Fibroblast of pulmonary artery (primary cell): ENCODE measurements at places on chromosomes 11 and 22.
A peak's percentile ranks its signal among the peaks of the same experiment; 100 is the strongest.

- DNase-seq, result no peak
These were observed 53.7 kb downstream of the GALNT18 start for GRCh38 chr11:11567936-11568650.

GRCh38 chr11:109378034-109378433 lies 44.0 kb upstream of the C11orf87 start:
- DNase-seq, result peak; percentile 2

DNA sequence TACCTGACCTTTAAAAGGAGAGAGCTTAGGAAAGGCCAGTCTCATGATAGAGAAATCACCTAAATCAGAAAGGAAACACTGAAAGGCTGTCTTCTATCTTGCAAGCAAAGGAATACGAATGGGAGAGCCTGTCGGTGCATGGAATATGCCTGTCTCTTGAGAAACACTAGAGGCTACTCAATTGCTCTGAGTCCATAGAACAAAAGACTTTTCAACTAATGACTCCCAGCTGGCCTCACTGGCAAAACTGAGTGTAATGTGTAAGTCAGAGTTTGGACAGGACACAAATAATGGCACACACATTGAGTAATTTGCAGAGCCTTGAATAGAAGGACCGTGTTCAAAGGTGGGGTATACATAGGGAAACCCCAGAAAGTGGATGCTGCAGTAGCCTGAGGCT lies 171.0 kb upstream of the ARHGAP20 start:
- peak; percentile 48 for DNase-seq

- DNase-seq, result no peak
These were observed 25.2 kb downstream of the RAB39A start for GRCh38 chr11:107953446-107953845.

DNA sequence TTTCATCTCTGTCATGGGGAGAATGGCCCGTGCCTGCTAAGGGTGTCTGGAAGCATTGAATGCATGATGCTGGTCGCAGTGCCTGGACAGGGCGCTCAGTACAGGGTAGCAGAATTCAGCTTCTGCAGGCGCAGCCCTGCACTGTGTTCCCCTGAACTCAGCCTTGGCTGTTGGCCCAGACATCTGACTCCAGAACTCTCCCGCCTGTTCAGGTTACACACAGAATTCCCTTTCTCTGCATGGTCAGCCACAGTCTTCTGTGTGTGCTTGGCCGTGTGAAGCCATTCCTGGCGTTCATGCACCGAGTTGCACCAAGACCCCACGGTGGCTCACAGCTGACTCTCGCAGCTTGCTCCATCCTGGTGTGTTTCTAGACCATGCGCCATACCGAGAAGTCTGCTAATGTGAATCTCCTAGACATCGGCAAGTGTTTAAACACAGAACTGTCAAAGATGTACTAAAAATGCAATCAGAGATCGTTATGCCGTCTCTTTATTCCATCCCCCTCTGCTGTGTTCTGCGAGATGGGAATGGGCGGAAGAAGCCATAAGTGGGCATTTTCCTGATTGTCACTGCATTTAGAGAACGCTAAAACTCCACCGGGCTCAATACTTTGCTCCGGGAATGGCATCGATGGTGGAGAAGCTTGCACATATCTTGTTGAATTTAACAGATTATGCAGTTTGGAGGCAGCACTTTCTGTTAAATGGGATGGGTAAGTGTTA lies 55.6 kb downstream of the MPPED1 start:
- DNase-seq, result no peak

- DNase-seq, result peak; percentile 8
These were observed 51.3 kb downstream of the BTG4 start for GRCh38 chr11:111460856-111461255.

- DNase-seq, result no peak
These were observed 3.2 kb upstream of the NRXN2 start for GRCh38 chr11:64726211-64726641.

DNA sequence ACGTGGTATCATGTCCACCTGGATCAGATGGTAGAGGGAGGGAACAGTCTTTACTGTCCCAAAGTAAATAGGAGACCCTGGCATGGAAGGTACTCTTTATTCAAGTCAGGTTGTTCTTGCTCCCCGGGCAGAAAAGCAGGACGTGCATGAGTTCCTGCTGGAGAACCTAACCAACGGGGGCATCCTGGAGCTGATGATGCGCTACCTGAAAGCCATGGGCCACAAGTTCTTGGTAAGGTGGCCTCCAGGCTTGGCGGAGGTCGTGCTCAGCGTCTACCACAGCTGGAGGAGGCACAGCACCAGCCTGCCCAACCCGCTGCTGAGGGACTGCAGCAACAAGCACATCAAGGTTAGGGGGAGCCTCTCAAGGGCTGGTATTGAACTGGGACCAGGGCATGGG lies 48.7 kb downstream of the CABIN1 start:
- DNase-seq, result no peak

- DNase-seq, result no peak
These were observed 100.8 kb downstream of the FAT3 start for GRCh38 chr11:92325416-92325815.

DNA sequence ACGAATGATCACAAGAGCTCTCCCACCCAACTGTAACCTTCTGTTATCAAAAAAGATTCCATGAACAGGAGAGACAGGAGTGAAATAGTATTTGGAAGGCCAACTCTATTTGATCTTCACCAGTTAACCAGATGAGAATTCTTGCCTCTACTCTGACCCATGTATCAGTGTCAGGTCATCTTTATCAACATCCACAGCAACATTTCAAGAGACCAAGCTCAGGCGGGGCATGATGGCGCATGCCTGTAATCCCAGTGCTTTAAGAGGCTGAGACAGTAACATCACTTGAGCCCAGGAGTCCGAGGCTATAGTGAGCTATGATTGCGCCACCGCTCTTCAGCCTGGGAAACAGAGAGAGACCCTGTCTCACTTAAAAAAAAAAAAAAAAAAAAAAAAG lies 62.3 kb downstream of the GAB2 start:
- no peak for DNase-seq

DNA sequence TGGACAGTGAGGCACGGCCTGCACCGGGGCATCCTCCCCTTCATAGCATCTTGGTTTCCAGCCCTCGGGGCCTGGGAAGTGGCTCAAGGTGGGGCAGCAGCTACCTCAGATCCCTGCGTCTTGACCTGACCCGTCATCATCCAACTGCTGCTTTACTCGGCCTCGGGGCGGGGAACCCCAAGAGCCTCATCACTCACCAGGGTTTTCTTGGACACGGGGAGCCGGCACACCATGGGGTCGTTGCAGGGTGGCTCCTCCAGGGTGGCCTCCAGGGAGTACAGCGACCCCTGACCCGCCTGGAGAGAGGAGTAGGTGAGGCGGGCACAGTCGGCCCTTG lies 651 bp downstream of the CTSF start:
- no peak for DNase-seq

GRCh38 chr22:19567157-19568009 lies 43.2 kb upstream of the CLDN5 start:
- no peak for DNase-seq

- no peak for DNase-seq
These were observed 83.8 kb downstream of the ME3 start for GRCh38 chr11:86588566-86589090.

- peak; percentile 87 for DNase-seq
These were observed 84.1 kb downstream of the LARGE2 start for GRCh38 chr11:46006418-46007070.

GRCh38 chr11:8503910-8504364 lies 90.1 kb downstream of the STK33 start:
- DNase-seq, result no peak

GRCh38 chr22:45627489-45628233 lies 44.0 kb upstream of the ATXN10 start:
- DNase-seq, result no peak

- DNase-seq, result peak; percentile 39
These were observed 663.7 kb upstream of the B3GAT1 start for GRCh38 chr11:135075740-135076139.

DNA sequence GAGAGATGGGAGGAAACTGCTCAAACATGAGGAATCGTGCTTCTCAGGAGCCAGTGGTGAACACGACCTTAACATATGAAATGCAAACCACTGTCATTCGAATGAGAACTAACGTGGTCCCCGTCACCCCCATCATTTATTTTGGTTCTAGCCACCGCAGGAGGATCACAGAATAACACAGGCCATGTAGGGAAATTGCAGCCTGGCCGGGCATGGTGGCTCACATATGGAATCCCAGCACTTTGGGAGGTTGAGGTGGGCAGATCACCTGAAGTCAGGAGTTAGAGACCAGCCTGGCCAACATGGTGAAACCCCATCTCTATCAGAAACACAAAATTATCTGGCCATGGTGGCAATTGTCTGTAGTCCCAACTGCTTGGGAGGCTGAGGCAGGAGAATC lies 27.1 kb downstream of the KRTAP5-5 start:
- DNase-seq, result no peak

DNA sequence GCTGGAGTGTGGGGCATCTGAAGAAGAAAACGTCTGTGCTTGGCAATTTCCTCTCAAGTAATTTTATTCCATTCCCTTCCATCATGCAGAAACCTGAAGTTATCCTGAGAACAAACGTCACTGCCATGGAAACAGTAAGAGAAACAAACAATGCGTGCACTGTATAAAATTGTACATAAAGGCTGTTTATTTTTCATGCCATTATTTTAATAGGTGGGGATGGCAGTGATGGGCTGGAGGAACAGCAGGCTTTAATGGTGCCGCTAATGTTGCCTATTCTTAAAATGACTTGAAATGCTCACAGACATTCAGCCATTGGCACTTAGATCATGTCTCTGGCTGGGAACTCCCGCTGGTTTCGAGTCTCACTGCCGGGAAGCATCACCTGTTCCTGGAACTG lies 7.5 kb upstream of the SEZ6L start:
- DNase-seq, result no peak

- DNase-seq, result no peak
These were observed 97.2 kb downstream of the FBXO7 start for GRCh38 chr22:32571761-32572160.

GRCh38 chr11:76745561-76746207 lies 37.5 kb upstream of the TSKU start:
- DNase-seq, result no peak

DNA sequence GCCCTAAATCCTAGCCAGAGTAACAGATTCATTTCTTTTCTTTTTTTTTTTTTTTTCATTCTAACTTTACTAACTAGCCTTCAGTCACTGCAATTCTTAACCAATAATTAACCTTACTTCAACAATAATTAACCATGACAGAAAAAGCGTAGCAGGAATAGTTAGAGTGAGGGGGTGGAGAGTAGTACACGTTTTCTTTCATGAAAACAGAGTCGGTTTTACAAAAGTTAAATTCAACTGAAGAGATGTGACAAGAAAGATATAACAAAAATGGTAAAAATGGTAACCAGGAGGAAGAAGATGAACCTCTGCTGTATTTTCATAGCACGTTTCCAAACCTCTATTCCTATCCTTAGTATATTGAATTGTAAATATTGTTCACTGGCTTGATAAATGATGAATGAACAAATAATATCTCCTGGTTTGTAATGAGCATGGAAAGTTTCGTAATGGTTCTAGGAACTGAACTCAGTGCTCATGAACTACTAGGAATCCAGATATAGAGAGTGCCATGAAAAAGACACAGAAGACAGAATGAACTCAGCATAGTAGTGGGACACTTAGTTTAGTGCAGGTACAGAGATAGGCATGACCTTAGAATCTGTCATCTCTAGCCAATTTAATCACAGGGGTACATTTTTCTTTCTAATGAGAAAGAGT lies 116.5 kb upstream of the ANO5 start:
- no peak for DNase-seq

GRCh38 chr11:58135171-58135570 lies 9.8 kb upstream of the OR9I1 start:
- DNase-seq, result no peak

DNA sequence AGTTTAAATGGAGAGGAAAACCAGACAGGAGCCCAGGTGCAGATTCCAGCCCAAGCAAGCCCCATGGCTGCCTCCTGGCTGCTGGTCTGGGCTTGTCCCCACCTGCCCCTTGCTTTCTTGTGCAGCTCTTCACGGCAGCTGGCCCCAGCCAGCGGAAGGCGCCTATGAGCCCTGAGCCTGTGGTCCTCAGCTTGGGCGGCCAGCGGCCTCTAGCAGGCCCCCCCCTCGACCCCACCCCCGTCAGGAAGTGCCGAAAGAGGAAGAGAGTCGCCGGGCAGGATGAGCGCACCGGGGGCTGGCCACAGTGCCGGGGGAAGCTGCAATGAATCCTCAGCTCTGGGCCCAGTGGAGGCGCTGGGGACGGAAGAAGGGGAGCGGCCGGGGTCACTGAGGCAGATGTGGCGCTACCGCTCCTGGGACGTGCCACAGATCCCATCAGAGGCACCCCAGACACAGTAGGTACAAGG lies 2.1 kb upstream of the DGKZ start:
- DNase-seq, result no peak

GRCh38 chr22:46971099-46971763 lies 208.8 kb downstream of the TBC1D22A start:
- peak; percentile 86 for DNase-seq

- DNase-seq, result peak; percentile 86
These were observed 7.4 kb downstream of the MED15 start for GRCh38 chr22:20514658-20515406.

GRCh38 chr11:125350206-125351032 lies 145.6 kb downstream of the FEZ1 start:
- no peak for DNase-seq

- no peak for DNase-seq
These were observed 257.7 kb downstream of the TBC1D22A start for GRCh38 chr22:47020166-47020565.

- peak; percentile 26 for DNase-seq
These were observed 767 bp downstream of the SLC43A1 start for GRCh38 chr11:57514538-57515331.

- no peak for DNase-seq
These were observed 26.0 kb downstream of the LIMK2 start for GRCh38 chr22:31238057-31238456.

- DNase-seq, result peak; percentile 40
These were observed 34.6 kb upstream of the PDGFD start for GRCh38 chr11:104198576-104198975.

DNA sequence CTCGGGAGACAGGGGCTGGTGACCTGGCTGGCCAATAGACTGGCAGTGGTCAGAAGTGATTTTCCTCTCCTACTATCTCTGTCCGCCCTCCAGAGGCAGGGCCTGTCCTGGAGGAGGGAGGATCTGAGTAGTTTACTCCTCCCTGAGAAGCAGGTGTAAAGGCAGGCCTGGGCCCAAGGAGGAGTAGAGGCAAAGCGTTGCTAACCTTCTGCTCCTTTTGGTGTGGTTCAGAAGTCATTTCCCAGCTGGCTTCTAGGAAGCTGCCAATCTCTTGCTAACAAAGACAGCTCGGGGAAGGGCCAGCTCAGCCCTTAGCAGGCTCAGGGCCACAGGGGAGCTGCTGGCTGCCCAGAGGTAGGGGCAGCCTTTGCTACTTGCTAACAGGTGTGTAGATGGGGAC lies 151.1 kb upstream of the NECTIN1 start:
- DNase-seq, result no peak

- peak; percentile 51 for DNase-seq
These were observed 12.4 kb upstream of the TIMP3 start for GRCh38 chr22:32788904-32789624.

DNA sequence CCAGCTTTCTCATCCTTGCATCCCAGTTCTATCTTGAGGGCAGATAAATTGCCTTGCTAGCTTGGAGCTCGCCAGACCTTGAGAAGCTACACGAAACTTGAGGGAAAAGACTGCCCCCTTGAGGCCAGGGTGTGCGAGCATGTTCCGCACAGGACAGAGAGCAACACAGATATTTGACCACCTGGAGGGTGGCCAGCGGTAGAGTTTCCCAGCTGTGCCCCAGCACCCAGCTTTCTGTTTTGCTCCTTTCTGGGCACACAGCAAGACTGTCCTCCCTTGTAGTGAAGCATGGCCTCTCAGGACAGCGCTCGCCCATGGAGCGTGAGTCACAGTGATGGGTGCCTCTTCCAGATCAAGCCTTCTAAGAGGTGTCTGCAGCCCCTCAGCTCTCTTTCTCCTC lies 23.5 kb downstream of the SPATA19 start:
- DNase-seq, result peak; percentile 17
